HS-27A (cell line): ENCODE measurements at places on chromosomes 16 and 17.

GRCh38 chr17:3534881-3535252, 22.7 kb downstream of the TRPV3 start:
- DNase-seq = no peak

DNA sequence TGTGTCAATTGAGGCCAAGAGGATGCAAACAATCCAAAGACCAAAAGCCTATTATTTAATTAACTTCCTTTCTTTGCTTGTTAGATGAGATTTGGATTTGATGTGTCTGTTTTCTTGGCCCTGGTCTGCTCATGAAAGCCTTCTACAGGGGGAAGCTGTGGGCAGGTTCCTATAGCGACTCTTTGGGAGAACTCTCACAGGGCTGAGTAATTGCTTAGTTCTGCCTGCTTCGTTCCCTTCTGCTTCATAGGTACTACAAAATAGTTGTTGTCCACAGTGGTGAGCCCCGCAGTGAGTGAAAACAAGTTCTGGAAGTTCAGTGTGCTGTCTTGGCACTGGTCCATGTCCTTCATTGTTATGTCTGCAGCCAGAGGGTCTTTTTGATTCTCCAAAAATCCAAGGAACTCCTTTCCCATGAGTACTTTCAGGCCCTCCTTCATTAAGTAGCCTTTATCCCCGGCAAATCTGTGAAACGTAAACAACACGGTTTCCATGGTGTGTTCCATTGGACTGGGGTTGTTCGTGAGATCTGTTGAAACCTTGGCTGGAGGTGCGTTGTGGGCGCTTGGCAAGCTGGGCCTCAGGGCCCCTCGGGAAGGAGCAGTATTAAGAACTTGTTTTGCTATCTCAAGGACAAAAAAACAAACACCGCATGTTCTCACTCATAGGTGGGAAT, 30.0 kb upstream of the ANKRD40CL start:
- DNase-seq = no peak

- DNase-seq = no peak
Measured at GRCh38 chr16:63530974-63531373, 1494.7 kb upstream of the CDH8 start.

- no peak for DNase-seq
Measured at GRCh38 chr16:71722801-71723536, 1.5 kb downstream of the PHLPP2 start.

GRCh38 chr17:10608244-10608643, 48.9 kb downstream of the MYH3 start:
- no peak for DNase-seq
